Fibroblast of villous mesenchyme (primary cell): ENCODE measurements at places on chromosomes 7 and 10. TPM values are rescaled to one million over a fixed set of nuclear protein-coding genes. Genes with fewer than 3 reads are reported as not detected.

Gene VAX1
- total RNA-seq: not detected in 2 replicates

Gene ANLN
- 51.9 and 119 TPM in 2 replicates for total RNA-seq

Gene IFIT3
- total RNA-seq: 61.8 and 90.2 TPM in 2 replicates

Gene FGL2
- total RNA-seq: 0.86 and 0.97 TPM in 2 replicates

Gene FAM237B
- total RNA-seq: not detected in 2 replicates

- DNase-seq: peak; percentile 83
These were observed 8.2 kb upstream of the MAGI2 start for GRCh38 chr7:79461660-79462059.

DNA sequence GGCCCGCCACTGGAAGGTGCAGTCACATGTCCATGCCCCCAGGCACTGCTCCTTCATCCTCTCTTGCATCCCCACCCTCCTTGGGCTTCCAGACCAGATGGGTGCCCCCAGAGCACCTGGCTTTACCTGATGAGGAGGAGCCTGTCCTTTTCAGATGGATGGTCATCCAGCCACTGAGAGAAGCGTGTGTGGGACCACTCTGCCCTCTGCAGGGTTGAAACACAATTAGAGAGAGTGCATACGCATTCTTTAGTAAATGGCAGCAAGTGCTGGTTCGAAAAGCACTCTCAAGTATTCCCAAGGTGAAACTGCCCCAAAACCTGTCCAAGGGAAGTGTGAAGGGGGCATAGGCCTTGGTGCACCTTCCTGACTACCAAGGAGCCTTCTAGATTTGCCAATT, 41.6 kb downstream of the HBP1 start:
- no peak for DNase-seq

GRCh38 chr7:107678110-107678753, 17.6 kb downstream of the SLC26A4 start:
- DNase-seq: no peak

DNA sequence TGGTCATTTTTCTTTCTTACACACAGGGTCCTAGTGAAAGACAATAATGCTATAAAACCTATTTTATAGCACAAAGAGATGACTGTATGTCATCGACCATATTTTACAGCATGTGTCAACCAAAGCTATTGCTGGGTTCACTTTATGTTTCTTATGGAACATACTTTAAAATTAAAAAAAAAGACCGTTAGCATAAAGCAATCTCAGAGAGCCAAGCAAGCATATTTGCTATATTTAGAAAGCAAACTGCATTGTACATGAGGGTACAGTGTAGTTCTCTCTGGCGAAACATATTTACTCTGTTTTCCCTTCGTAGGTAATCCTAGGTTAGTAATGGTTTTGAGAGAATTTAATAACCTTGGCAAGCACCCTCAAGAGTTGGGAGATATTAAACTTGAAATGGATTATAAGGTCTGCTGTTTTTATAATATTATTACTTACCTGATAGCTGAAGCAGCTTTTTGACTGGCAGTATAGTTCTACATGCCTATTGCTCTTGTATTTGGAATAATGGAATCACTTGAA, 244.2 kb upstream of the POM121L12 start:
- DNase-seq: no peak

GRCh38 chr10:99615426-99615825, 4.8 kb downstream of the SLC25A28 start:
- DNase-seq: no peak

- DNase-seq: no peak
These were observed 37.7 kb downstream of the RBAK start for GRCh38 chr7:5083311-5083711.

GRCh38 chr7:21361413-21362125, 66.3 kb upstream of the SP4 start:
- no peak for DNase-seq

DNA sequence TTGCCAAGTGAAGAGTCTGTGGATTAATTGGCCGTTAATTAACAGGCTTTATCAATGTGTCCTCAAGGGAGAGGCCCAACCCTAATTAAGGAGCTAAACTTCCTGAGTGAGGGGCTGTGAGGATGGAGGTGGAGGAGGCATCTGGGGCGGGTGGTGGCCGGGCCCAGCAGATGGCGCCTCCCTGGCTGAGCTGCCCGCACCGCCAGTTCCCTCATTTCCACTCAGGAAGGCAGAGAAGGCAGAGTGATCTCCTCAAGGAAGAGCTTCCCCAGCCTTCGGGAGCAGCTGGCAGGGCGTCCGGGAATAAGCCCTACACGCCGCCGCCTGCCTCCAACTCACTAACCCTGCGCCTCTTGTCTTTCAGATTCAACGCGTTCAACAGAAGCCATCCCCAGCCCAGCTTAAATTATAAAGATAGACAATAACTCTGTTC, 112.2 kb downstream of the CYTH3 start:
- DNase-seq: peak; percentile 88

DNA sequence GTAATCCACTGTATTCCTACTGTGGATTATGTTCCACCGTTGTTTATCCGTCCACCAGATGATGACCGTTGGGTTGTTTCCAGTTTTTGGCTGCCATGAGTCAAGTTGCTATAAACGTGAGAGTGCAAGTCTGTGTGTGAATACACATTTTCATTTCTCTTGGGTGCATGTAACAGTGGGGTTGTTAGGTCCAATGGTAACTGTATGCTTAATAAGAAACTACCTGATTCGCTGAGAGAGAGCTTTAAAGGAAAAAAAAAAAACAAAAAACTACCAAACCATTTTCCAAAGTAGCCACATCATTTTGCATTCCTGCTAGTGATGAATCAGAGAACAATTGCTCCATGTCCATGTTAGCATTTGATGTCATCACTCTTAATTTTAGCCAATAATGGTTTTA, 15.9 kb downstream of the UBN2 start:
- DNase-seq: peak; percentile 40

GRCh38 chr10:71292624-71293445, 26.2 kb upstream of the SLC29A3 start:
- DNase-seq: no peak

DNA sequence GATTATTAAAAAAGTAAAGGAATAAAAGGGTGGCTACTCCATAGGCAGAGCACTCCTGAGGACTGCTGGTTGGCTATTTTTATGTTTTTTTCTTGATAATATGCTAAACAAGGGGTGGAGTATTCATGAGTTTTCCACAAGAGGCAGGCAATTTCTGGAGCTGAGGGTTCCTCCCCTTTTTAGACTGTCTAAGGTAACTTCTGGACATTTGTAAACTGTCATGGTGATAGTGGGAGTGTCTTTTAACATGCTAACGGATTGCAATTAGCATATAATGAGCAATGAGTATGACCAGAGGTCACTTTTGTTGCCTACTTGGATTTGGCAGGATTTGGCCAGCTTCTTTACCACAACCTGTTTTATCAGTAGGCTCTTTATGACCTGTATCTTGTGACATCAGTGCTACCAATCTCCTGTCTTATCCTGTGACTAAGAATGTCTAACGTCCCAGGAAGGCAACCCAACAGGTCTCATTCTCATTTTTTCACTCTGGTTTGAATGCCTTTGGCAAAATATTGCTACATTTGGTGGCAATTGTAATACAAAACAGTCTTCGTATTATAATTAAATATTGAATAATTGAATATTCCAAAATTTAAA, 587.8 kb upstream of the POM121L12 start:
- DNase-seq: no peak
